ENCODE measurements at places on chromosomes 1 and 21. TPM values are rescaled to one million over a fixed set of nuclear protein-coding genes. Genes with fewer than 3 reads are reported as not detected.

DNA sequence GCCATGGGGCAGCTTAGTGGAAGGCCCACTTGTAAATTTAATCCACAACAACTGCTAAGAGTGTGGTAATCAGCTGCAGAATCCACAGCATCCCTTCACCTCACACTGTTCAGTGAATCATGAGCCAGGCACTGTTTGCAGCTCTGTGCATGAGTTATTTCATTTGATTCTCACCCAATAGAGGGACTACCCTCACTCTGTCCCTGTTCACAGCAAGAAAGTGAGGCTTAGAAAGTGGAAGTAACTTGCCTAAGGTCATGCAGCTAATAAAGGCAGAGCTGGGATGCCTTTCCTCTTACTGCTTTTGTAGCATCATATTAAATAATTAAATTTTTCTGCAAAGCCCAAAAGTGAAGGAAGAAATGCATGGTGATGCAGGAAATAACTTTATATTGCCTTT, 346.5 kb upstream of the PLD5 start:
- DNase-seq = no peak

GRCh38 chr1:229434641-229435051, 752 bp upstream of the ACTA1 start:
- DNase-seq = no peak

DNA sequence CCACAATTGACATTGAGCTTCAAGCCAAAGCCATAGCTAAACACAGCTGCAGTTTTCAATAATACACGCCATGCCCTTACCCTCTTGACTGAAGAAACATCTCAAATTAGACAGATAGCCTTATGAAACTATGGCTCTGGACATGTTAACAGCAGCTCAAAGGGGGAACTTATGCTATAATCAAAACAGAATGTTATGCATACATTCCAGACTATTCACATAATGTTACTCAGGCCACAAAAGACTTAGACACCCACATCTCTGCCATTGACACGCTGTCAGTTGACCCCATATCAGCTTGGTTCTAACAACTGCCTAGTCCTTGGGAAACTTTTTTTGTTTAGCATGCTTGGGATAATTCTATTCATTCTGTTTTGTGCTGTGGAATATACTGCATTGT, 2.3 kb upstream of the NENF start:
- no peak for DNase-seq

- DNase-seq = no peak
Measured at GRCh38 chr1:228957535-228957934, 222.3 kb downstream of the RHOU start.

DNA sequence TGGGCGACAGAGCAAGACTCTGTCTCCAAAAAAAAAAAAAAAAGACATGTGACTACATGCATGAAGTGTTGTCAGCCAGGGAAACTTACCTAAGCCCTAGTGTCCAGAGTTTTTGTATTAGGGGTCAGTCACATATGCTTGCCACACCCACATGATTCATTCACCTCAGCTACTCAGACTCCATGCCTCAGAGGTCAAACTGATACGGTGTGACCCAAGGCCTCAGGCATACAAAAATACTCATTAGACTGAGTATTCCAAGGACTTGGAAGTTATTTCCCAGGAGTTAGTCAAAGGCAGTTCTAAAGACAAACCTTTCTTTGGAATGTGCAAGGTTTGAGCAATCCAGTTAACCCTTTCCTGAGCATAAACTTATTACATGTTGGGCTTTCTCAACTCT, 6.3 kb upstream of the TRIM33 start:
- DNase-seq = no peak

DNA sequence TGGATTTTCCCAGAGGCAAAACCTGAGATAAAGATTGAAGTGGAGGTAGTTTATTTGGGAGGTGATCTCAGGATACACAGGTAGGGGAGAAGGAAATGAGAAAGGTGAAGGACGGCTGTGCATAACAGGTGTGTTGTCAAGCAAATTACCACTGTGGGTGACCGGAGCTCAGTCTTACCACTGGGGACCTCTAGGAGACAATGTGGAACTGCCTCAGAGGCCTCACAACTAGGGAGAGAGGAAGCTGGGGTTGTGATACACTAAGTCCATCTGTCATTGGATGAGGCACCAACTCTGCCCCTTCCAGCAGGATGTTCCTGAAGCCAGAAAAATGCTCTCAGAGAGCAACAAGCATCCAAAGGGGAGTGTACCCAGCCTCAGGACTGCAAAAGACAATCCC, 32.6 kb downstream of the GRIK3 start:
- no peak for DNase-seq

- DNase-seq = no peak
Measured at GRCh38 chr1:12279728-12280464, 50.1 kb downstream of the VPS13D start.

DNA sequence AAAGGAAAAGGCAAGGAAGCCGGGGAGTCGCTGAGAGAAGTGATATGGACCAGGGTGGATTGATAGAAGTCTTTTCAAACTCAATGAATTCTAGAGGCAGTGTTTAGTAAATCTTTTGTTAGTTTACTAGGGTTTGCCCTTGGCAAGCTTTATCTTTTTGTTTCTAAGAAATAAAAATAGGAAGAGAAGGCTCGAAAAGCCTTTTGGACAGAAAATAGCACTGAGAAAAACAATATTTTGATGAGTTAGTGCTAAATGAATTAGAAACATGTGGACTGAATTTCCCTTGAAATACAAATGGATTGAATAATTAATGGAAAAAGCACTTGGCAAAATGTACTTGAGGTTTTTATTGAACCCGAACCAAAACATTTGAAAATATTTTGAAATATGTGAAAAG, 121.8 kb upstream of the SPAG17 start:
- no peak for DNase-seq

The HENMT1 gene
- total RNA-seq = 2.9 TPM

The LCE3E gene
- total RNA-seq = not detected

The CORT gene
- total RNA-seq = 0.71 TPM

The OR2T6 gene
- not detected for total RNA-seq

All from sigmoid colon (tissue), 7 donors.